AG04450 (cell line): ENCODE measurements at places on chromosomes 3 and 15. TPM values are rescaled to one million over a fixed set of nuclear protein-coding genes. Genes with fewer than 3 reads are reported as not detected.

DNA sequence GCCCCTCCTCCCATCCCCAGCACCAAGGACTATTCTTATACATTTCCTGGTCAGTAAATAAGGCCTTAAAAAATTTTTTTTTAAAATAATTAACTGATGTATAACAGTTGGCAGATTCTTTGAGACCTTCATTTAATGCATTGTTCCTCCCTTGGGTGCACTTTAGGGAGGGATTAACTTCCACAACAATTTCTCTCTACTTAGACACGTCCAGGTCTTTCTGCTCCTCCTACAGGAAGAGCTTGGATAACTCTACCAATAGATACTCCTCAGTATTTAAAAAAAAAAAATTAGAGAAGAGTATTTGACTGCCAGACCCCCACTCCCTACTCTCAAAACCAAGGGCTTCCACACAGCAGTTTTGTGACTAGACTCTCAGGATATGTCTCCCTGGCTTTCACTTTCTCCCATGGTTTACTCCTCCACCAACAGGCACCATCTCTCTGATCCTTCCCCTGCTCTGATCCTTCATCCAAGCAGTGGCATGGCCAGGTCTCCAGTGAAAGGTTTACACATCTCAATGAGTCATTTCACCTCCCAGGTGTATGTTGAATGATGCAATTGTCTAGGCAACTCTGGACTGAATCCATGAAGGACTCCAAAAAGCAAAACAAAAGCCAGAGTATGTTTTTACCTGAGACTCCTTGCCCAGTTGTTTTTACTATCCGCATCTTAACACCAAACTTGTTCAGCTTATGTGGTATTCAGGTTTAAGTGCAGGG lies 7.4 kb downstream of the ZIC4 start:
- DNase-seq = no peak

- no peak for DNase-seq
These were observed 393.1 kb upstream of the ATP11B start for GRCh38 chr3:182399978-182400737.

DNA sequence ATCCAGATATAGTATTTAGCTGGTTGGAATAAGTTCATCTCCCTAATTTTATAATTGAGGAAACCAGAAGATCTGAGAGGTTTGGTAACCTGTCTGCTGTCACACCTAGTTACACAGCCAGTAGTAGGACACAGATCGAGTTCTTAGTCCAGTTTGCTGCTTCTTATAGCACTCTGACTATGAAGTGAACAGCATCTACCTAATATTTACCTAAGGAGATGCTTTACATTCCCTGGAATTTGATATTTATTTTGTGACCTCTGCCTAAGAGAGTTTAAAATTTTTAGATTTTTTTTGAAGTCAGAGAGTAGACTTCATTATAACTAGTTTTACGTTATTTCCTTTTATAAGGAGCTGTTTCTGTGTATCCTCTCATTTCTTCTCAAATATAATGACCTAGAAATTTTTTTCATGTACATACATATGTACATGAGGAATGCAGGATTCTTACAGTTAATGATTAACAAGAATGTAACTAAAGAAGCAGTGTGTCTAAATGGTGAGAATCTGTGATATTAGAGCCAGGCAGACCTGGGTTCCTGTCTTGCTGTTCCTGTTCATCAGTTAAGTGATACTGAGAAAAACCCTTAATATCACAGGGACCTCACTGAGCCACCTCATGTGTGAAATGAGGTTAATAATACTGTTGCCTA lies 4.3 kb downstream of the ARHGEF26 start:
- DNase-seq = no peak

Gene EFCC1
- polyA plus RNA-seq = 0.27 and 0.35 TPM in 2 replicates

Gene MYEF2
- polyA plus RNA-seq = 7.1 and 9.4 TPM in 2 replicates
